ENCODE measurements at places on chromosomes 5 and 9.

DNA sequence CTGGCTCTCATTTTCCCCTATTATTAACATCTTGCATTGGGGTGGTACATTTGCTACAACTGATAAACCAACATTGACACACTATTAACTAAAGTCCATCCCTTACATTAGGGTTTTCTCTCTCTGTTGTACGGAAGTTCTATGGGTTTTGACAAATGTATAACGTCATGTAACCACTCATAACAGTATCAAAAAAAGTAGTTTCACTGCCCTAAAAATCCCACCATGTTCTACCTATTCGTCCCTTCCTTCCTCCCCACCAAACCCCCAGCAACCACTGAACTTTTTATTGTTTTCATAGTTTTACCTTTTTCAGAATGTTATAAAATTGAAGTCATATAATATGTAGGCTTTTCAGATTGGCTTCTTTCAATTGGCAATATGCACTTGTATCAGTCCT, 40.1 kb downstream of the MLLT3 start:
- no peak for DNase-seq

- no peak for DNase-seq
Measured at GRCh38 chr5:15255576-15255975, 244.4 kb upstream of the FBXL7 start.

DNA sequence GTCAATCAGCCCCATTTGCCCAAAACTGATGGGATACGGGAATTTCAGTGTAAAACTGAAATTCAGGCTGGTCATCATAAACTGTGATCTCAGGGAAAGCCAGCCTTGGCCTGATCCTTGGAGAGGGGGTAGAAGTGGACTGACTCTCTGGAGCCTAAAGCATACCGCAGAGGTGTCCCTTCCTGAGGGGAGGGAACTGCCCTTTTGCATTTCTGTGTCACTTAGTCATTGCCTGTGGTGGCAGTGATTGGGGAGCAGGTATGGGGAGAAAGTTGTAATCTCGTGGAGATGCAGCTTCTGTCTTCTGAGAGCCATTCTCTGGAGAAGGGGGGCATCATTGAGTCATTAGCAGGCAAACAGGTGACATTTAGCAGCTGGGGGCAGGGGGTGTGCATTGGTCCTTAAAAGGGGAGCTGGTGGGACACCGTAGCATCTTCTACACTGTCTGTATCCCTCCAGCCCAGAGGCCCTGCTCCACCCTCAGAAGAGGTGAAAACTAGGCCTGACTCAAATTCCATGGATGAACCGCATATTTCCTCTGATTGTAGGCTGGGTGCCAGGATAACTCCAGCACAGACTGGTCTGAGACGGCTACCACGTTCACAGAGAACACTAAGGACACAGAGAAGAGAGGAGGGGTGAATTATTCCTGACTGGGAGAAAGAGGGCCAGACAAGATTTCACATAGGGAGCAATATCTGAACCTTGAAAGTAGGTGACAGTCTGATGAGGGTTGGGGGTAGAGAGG, 143.3 kb downstream of the SEC61B start:
- DNase-seq = no peak

DNA sequence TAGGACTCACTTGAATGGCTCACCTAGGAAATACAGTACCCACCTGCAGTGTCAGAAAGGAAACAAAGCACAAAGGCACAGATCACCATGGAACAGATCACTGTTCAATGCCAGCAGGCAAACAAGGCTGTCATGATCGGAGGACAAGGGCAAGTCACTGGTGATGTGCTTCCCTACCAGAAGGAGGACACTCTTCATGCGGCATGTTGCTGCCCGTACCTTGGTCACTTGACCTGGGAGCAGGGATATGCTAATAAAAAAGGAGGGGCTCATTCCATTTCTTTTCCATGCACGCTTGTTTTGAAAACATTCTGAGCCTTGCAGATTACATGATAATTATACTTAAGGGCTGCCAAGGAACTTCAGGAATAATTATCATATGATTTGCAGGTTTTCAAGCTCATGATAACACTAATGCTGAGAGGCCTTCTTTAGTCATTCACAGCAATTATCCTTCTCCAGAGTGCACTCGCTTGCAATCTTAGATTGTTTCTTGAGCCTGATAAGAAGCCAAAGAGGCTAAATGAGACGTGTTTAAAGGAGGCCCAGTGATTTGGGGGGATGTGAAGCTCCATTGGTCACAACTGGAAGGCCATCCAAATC, 36.1 kb upstream of the STARD4 start:
- no peak for DNase-seq

DNA sequence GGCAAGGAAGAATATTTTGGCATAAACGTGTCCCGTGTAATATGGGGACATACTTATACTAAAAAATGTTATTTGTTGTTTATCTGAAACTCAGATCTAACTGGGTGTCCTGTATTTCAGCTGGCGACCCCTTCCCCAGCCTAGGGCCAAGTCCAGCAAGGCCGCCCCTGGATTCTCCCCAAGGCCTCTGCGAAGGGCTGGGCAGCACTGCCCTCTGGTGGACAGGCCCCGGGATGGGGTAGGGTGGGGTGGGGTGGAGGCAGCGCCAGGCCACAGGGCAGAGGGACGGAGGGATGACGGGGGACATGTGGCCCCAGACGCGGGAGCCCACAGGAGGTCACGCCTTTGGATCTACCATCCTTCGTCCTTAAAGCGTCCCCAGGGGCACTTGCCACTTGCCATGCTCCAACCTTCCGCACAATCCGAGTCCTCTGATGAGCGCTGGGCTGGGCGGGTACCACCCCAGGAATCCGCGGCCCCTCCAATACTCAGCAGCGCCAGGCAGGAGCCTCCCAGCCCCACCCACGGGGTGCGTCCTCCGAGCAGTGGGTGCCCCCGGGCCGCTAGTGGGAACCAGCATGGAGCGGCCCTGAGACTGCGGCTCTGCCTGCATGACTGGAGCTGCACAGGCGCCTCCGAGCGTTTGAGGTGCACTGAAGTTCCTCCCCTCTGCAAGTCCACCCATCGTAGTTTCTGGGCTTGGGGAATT, 7.1 kb upstream of the AGPAT2 start:
- no peak for DNase-seq

DNA sequence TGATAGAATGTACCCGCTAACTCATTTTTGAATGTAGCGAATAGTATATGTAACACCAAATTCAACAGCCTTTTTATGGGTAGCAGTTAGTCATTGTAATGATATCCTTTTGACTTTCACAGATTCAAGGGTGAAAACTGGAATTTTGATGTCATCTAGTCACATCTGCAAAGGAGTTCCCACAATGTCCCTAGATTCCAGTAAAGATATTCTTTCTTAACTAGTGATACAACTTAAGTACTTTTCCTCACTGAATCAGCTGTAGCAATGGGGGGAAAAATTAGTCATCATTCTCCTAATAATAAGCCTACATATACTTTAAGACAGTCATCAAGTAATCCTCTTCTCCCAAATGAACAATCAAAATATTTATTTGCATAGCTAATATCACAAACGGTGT, 11.5 kb upstream of the SSBP2 start:
- no peak for DNase-seq

GRCh38 chr5:95922798-95923197, 38.9 kb downstream of the ELL2 start:
- no peak for DNase-seq

- DNase-seq = no peak
Measured at GRCh38 chr9:8205576-8205975, 406.0 kb upstream of the DMAC1 start.

DNA sequence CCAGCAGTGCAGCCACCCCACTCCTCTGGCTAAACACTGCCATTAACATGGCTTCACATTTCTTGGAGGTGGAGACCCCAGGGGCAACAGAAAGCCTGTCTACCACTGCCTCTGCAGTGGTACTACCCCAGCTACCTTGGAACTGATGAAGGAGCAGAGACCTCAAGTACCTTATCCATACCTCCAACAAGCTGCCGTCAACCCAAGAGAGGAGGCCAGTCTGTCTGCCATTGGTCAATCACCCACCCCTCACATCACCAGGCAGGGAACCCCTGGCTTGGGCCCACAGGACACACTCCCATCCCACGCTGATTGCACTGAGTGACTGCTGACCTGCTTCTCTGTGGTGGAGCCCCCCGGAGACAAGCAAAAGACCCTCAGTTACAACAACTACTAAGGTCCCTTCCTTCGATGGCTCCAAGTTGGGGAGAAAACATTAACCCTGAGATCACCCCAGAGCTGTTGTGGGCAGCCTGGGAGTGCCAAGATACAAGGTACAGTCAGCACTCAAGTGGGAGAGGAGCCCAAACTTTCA, 5.6 kb downstream of the IFNA14 start:
- DNase-seq = no peak

All from stimulated activated CD8-positive, alpha-beta memory T cell treated with anti-CD3 and anti-CD28 coated beads, Interleukin-4, amount 100 ng/mL, for 1 hour (primary cell).